T-helper 1 cell treated with Interleukin-12 subunit alpha and Interleukin-12 subunit beta and Interleukin-4 antibody, amounts not matched to agents 30 ng/mL and 1 ng/mL, for 36 hours (primary cell): ENCODE measurements at places on chromosomes 3 and 15. TPM values are rescaled to one million over a fixed set of nuclear protein-coding genes. Genes with fewer than 3 reads are reported as not detected.

The COX17 gene
- 48.8 and 55.6 TPM in 2 replicates for total RNA-seq

The GABRR3 gene
- total RNA-seq: not detected in 2 replicates

The MYZAP gene
- total RNA-seq: not detected in 2 replicates

The CTXN2 gene
- not detected in 2 replicates for total RNA-seq

The B3GALNT1 gene
- total RNA-seq: 4.6 and 5.4 TPM in 2 replicates

The CCDC54 gene
- total RNA-seq: not detected in 2 replicates

The ELL3 gene
- 0.34 and 1.6 TPM in 2 replicates for total RNA-seq

The SLC15A2 gene
- total RNA-seq: 2.2 and 5.7 TPM in 2 replicates

The CISH gene
- total RNA-seq: 479 and 481 TPM in 2 replicates

The SYNM gene
- 2.6 and 2.8 TPM in 2 replicates for total RNA-seq

The GOLGA6L7 gene
- total RNA-seq: not detected in 2 replicates

The CNTN4 gene
- not detected in 2 replicates for total RNA-seq

The CA12 gene
- total RNA-seq: not detected in 2 replicates

The PLCH1 gene
- total RNA-seq: 0.71 and 0.88 TPM in 2 replicates

The SAMMSON gene
- total RNA-seq: not detected in 2 replicates

The KLHL40 gene
- total RNA-seq: not detected in 2 replicates

The GP9 gene
- total RNA-seq: not detected in 2 replicates

The TPM1 gene
- total RNA-seq: 7.0 and 8.3 TPM in 2 replicates

The MYH15 gene
- 0.27 and 0.42 TPM in 2 replicates for total RNA-seq

The CCR2 gene
- total RNA-seq: 80.8 and 82.8 TPM in 2 replicates

The EIF4E3 gene
- total RNA-seq: 61.6 and 64.2 TPM in 2 replicates

The P3H2 gene
- not detected in 2 replicates for total RNA-seq

The PTH1R gene
- total RNA-seq: not detected in 2 replicates

The CIP2A gene
- total RNA-seq: 42.9 and 45.1 TPM in 2 replicates

The GOLGA8H gene
- total RNA-seq: 0.12 TPM in 1 of 2 replicates, not detected in the other

The RNF168 gene
- total RNA-seq: 31.1 and 32.2 TPM in 2 replicates

The CLRN1 gene
- not detected in 2 replicates for total RNA-seq

The ADIPOQ gene
- total RNA-seq: not detected in 2 replicates

The ANKUB1 gene
- not detected in 2 replicates for total RNA-seq

The MLF1 gene
- 0.80 TPM in 1 of 2 replicates, not detected in the other for total RNA-seq

The DGKG gene
- total RNA-seq: 0.71 and 0.78 TPM in 2 replicates

The TMEM266 gene
- not detected in 2 replicates for total RNA-seq

The TP63 gene
- total RNA-seq: 0.83 and 1.0 TPM in 2 replicates

The DPPA2 gene
- total RNA-seq: not detected in 2 replicates

The UBE2Q2 gene
- total RNA-seq: 29.6 and 30.0 TPM in 2 replicates

The GPR176 gene
- total RNA-seq: 0.10 and 0.20 TPM in 2 replicates

The BFSP2 gene
- total RNA-seq: 0.44 and 0.47 TPM in 2 replicates

The NMD3 gene
- 46.5 and 52.6 TPM in 2 replicates for total RNA-seq

The ROPN1B gene
- not detected in 2 replicates for total RNA-seq

The SLC28A1 gene
- not detected in 2 replicates for total RNA-seq

The WDR72 gene
- not detected in 2 replicates for total RNA-seq

The GOLGA8N gene
- total RNA-seq: 30.5 and 31.3 TPM in 2 replicates

The TRANK1 gene
- 53.0 and 59.1 TPM in 2 replicates for total RNA-seq
